Urothelium cell line (cell line): ENCODE measurements at places on chromosomes 12 and 14.

DNA sequence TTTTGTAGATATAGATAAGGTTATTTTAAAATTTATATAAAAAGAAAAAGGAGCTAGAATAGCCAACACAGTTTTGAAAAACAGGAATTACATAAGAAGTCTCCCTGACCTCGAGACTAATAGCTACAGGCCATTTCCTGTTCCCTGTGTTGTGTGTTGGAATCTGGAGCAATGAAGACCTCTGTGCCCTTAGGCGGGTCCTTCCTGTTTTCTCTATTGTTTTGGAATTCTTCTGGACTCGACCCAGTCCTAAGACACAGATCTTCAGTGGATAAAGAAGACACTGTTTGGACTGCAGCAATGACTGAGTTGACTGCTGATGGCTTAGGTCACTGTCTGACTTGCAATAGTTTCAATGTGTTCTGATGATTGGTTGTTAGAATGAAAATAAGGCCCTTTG, 26.2 kb downstream of the SNRPF start:
- no peak for DNase-seq

DNA sequence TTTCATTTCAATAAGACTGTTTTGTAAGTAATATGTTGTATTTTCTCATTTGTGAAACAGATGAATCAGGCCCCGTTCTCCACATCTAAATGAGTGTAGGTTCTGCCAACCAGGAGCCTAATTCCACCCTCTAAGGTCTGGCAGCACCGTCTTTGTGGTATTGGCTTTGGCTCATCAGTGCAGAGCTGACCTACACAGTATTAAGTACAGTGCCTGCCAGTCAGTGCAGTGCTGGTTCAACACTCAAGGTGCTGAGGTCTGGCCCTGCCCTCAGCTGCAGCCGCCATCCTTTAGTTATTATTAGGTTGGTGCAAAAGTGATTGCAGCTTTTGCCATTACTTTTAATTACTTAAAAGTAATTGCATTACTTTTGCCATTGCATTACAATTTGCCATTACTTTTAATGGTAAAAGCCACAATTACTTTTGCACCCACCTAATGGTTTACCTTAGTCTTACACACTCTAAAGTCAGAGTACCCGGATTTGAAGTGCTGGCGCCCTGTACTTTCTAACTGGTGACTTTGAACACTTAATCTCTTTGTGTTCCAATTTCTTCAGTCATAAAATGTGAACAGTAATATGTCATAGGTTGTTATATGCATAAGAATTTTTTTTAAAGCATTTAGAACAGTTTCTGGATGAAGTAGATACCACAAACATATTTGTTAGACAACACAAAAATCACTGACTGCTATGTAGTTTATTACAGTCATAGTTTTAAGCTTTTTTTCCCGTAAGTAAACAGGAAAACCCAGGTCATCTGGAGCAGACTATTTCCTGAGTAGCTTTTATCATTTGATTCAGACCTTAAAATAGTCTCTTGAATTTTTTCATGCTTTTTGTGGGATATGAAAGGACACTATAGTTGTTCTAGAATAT, 99.5 kb downstream of the SYNE2 start:
- DNase-seq, result no peak

- DNase-seq, result no peak
Observed at GRCh38 chr12:54068418-54069070, 14.9 kb downstream of the HOXC4 start.

DNA sequence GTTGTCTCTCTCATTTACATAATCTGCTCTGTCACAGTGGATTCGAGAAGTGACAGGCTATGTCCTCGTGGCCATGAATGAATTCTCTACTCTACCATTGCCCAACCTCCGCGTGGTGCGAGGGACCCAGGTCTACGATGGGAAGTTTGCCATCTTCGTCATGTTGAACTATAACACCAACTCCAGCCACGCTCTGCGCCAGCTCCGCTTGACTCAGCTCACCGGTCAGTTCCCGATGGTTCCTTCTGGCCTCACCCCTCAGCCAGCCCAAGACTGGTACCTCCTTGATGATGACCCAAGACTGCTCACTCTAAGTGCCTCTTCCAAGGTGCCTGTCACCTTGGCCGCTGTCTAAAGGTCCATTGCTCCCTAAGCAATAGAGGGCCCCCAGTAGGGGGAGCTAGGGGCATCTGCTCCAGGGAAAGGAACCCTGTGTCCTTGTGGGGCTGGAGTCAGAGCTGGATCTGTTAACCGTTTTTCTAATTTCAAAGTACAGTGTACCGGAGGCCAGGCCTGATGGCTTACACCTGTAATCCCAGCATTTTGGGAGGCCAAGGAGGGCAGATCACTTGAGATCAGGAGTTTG, 5.1 kb downstream of the ERBB3 start:
- DNase-seq, result no peak

DNA sequence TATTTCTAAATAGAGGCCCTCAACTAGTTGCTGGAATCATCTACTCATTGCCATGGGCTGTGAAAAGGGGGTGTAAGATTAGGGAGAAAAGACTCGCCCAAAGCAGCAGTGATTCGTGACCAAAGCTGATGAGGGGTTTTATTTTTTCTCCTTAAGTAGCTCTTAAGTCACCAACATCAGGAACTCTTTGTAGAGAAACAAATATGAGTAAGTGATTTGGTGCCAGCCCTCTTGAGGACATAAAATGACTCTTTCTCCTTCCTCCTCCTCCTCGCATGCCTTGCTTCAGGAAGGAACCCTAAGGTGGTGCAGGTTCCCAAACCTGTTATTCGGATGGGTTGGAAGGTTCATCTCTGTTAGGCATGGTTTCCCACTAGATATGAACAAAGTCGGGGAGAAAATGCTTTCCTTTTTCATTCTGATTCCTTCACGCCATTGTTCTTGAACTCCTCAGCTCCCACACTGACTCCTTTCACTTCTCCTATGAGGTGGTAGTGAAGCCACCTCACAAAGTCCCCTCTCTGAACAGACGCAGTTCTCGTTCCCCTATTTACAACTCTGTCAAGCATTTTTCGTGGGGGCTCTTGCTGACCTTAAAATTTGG, 113.4 kb downstream of the ETV6 start:
- no peak for DNase-seq

GRCh38 chr12:27652174-27652763, 44.0 kb upstream of the REP15 start:
- peak; percentile 67 for DNase-seq

GRCh38 chr12:127145929-127146789, 1120.8 kb upstream of the TMEM132C start:
- DNase-seq, result peak; percentile 90

DNA sequence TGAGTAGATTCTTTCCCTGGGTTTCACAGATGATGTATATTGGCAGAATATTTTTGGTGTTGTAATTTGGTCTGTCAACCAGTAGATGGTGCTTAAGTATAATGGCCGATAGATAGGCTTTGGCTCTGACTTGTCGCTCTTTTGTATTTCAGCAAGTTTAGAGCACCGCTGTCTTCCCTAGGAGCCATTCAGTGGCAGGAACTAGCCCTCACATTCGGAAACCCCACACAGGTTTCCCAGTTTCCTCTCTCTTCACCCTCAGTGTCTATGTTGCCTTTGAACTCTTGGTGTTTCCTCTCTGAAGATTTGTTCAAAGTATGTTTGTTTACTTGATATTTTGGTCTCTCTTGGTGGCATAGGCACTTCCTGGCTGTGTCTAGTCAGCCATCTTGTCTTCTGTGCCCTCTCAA, 102.2 kb downstream of the GPHN start:
- DNase-seq, result peak; percentile 32

DNA sequence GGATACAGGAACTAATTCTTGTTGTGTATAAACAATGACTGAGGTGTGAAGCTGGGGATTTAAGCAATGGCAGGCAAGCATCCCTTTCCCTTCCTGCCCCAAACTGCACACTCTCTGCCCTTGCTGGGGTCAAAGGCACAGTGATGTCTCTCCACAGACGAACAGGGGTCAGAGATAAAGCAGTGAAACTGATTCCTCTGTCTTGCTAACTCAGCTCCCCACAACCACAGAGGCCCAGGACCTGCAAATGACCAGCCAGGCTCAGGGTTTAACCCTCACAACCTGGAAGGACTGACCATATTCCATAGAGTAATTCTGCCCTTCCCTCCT, 67.2 kb downstream of the CCDC88C start:
- no peak for DNase-seq

- no peak for DNase-seq
Observed at GRCh38 chr12:56574210-56574609, 52.6 kb downstream of the RBMS2 start.

GRCh38 chr12:132834181-132834711, 5.6 kb upstream of the GOLGA3 start:
- DNase-seq, result no peak

DNA sequence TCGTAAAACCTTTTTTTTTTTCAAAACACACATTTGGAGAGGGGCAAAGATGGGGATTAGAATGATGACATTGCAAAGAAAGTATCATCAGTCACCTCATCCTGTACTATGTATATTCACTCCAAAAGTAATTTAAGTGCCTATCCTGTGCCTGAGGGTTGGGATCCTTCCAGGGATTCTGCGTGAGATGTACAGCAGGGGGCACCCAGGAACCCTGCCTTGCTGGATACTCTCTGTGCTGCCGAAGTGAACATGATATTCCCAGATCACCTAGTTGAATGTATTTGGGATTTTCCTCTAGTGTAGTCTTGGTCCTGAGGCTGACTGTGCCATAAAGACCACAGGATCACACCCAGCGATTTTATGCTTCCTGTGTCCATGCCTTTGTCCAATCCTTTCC, 372.7 kb downstream of the IPO8 start:
- no peak for DNase-seq

DNA sequence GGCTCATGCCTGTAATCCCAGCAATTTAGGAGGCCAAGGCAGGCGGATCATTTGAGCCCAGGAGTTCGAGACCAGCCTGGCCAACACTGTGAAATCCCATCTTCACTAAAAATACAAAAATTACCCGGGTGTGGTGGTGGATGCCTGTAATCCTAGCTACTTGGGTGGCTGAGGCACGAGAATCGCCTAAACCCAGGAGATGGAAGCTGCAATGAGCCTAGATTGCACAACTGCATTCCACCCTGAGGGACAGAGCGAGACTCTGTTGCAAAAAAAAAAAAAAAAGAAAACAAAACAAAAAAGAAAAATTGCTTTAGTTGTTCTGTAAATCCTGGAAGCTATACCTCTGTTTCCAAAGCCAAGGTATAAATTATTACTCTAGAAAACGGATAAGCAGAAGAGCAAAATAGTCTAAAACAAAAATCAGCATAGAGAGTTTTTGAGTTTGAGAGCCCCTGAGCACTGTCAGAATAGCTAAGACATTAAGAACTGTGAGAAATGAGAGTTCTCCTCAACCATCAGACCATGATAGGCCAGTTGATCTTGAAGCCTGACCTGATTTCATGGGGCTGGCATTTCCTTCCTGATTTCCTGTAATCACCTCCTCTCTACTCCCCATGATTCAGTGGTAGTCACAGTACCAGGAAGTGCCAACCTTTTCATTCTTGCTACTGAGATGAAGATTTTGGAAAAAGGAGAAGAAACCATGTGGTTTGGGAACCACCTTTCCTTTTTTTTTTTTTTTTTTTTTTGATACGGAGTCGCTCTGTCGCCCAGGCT, 31.7 kb downstream of the ATP2A2 start:
- DNase-seq, result peak; percentile 4

DNA sequence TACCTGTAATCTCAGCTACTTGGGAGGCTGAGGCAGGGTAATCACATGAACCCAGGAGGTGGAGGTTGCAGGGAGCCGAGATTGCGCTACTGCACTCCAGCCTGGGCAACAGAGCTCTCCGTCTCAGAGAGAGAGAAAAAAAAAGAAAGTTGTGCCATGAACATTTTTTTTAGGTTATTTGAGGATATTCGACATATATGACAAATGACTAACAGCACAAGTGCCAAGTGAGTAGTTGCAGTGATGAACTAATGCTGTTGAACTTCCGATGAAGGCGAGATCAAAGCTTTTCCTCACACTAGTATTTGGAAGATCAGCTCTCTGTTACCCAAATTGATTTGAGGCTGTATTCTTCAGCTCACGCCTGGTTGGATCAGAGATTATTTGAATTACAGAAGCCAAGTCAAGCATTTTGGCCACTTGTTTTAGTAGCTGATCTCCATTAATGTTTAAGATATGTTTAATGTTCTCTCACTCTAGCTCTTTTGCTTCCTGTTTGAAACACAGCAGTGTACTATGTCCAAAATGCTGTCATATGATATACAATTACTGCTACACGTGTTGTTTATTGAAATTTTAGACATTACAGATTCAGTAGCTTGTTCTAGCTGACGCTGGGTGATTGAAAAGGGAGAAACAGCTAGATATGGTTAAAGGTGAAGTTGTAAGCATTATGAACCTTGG, 43.4 kb downstream of the WDR20 start:
- DNase-seq, result no peak

DNA sequence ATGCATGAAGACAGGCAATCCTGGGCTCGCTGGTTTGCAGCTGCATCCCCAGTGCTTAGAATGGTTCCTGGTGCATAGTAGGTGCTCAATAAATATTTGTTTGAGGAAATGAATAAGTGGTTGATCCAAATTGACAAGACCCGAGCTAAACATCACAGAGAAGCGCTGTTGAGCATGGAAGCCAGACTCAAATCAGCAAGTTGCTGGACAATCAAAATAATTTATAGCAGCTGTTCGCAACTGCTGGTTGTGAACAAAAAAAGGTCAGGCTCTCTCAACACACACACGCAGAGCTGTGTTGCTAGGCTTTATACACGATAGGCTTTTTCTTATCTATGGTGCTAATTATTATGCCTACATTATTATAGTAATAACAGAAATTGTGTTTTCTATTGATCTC, 190.2 kb downstream of the TBX5 start:
- no peak for DNase-seq

DNA sequence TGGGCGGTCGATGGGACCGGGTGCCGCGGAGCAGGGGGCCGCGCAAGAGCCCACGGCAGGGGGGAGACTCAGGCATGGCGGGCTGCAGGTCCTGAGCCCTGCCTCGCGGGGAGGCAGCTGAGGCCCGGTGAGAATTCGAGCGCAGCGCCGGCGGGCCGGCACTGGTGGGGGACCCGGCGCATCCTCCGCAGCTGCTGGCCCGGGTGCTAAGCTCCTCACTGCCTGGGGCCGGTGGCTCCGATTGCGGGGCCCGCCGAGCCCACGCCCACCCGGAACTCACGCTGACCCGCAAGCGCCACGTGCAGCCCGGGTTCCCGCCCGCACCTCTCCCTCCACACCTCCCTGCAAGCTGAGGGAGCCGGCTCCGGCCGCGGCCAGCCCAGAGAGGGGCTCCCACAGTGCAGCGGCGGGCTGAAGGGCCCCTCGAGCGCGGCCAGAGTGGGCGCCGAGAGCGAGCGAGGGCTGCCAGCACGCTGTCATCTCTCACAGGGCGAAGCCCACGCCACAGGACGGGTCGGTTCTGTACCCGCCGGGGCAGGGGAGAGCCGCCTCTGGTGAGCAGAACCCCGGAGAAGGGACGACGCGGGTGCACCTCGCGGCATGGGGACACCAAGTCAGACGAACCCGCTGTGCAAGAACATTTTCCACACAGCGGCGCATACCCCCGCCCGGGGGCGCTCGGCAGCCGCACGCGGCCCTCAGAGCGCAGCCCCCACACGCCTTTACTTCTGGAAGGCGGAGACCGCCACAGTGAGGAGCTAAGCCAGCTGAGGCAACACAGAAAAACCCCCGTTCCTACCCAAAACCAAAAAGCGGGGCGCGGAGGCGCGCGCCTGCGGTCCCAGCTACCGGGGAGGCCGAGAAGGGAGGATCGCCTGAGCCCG, 1.2 kb upstream of the SIVA1 start:
- DNase-seq, result no peak

GRCh38 chr12:52162981-52163380, 28.8 kb downstream of the KRT80 start:
- DNase-seq, result no peak
